ENCODE measurements at places on chromosomes 2 and 18.
A peak's percentile ranks its signal among the peaks of the same experiment; 100 is the strongest.

DNA sequence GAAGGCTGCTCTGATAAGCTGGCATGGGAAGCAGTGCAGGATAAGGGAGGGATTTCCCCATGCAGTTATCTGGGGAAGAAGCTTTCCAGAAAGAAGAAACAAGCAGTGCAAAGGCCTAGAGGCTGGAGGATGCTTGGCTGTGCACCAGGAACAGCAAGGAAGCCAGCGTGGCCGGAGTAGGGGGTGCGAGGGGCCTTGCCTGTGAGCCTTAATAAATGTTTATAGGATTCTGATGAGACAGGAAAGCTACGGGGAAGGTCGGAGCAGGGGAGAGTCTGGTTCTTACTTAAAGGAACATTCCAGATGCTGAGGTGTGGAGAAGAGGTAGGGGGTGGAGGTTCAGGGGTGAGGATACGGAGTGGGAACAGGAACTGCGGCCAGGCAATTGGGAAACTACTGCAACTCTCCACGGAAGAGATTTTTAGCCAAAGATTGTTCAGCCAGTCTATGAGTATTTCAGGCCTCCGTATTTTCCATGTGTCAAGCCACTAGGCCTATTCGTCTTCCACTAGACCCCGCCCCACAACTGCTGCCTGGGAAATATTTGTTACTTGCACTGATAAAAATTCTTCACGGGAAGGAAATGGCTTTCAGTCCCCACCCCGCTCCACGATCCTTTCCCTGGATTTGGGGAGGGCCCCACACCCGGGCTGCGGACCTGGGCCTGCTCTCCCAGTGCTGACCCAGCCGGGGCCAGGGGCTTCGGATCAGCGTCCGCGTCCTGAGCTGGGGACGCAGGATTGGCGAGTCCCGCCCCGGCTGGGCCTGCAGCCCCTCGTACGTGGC is 516 bp downstream of the EIF2AK2 start:
- no peak for DNase-seq

GRCh38 chr2:99481527-99481926 is 8.3 kb downstream of the REV1 start:
- no peak for DNase-seq

- DNase-seq: no peak
These were observed 25.1 kb downstream of the MAL start for GRCh38 chr2:95050385-95051300.

DNA sequence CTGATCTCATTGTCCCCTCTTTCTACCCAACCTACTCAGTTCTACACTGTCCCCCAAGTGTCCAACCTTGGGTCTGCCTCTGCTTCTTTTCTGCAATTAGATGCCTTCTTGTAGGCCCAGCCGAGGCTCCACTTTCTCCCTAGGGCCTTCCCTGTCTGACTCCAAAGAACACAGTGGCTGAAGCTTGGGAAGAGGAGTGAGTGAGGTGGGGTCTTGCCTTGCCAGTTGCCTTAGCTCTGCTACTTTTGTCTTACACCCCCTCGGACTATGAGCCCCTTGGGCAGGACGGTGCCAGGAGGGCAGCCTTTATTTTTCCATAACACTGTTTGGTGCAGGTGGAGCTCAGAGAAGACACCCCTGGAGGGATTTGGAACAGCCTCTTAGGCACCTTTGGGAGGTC is 345.1 kb downstream of the CYP26B1 start:
- no peak for DNase-seq

GRCh38 chr2:44802777-44803424 is 138.6 kb upstream of the SIX3 start:
- DNase-seq: no peak

- DNase-seq: no peak
These were observed 10.4 kb upstream of the NPAS2 start for GRCh38 chr2:100809506-100809905.

DNA sequence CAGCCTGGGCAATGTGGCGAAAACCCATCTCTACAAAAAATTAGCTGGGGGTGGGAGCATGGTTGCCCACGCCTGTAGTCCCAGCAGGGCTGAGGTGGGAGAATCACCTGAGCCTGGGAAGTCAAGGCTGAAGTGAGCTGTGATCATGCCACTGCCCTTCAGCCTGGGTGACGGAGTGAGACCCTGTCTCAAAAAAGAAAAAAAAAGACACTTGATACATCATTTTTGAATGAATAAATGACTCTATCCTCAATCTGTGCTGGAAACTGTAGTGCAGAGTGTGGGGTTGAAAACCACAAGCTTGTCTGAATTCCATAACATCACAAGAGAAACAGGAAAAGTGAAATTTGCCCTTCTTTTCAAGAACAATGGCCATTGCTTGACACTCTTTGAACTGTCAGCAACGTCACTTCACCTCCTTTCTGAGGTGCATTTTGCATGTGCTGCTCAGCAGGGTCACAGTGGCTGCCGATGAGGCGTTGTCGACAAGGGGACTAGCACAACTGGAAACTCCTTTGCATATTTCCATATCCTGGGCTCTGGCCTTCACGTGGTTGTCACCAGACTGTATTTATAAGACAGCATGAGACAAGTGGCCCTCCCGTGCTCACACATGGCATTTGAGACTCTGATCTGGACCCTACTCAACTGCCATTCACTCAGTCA is 54.2 kb downstream of the DDX1 start:
- DNase-seq: no peak

- DNase-seq: peak; percentile 28
These were observed 558.9 kb upstream of the FSIP2 start for GRCh38 chr2:185179743-185180142.

- DNase-seq: no peak
These were observed 413.8 kb downstream of the FBXO15 start for GRCh38 chr18:73733806-73734314.

DNA sequence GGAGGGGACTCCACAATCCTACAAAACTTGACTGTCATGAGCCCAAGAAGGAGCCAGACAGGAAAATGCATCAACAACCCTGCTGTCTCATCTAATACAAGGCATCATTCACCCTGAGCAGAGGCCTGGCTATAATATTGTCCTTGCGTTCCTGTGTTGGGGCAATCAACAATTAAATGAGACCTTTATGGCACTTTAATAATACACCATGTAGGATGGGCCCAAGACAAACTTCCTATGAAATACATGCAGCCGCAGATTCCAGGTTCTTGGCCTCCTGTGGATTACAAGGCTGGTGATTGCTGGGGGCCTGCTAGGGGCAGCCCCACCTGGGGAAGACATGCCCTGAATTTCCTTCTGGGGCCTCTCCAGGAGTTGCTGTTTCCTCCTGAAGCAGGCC is 82.8 kb upstream of the PPP1CB start:
- DNase-seq: no peak

DNA sequence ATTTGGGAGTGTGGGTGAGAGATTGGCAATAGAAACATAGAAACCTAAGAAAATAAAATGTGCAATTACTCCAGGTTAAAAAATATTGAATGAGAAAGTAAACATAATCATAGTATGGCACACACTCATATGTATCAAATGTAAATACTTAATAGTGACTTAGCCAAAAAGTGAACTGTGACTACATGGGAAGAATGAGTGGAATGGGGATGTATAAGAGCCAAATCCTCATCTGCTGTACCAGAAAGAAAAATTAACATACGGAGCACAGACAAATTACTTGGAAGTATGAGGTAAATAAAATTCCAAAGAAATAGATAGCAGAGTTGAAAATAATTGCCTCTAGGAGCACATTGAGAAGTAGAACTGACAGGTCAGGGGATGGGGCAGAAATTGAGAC is 4.0 kb downstream of the FLACC1 start:
- DNase-seq: no peak

GRCh38 chr2:230938516-230939065 is 13.5 kb upstream of the GPR55 start:
- no peak for DNase-seq

GRCh38 chr2:10079870-10080535 is at the start of gene CYS1:
Gene CYS1 (minus strand): TSS chr2:10080411. CDS start chr2:10080223, 188 bp downstream.
- no peak for DNase-seq

DNA sequence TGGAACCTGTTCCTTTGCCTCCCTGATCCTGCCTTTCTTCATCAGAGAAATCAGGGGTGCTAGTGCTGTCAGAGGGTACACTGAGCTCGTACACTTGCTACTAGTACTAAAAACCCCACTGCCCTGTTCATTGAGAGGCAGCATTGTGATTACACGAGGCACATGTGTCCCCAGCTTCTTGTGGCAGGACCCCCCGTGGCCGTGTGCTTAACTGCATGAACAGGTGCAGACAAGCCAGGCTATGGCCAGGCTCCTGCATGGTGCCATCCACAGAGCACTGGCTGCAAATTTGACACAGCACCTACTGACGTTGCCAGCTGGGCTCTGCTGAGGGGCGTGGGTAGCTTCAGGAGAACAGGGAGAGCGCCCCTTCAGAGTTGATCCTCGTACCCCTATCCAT is 248.4 kb downstream of the GLI2 start:
- no peak for DNase-seq

- DNase-seq: no peak
These were observed 64.9 kb upstream of the OTOS start for GRCh38 chr2:240205348-240205747.

DNA sequence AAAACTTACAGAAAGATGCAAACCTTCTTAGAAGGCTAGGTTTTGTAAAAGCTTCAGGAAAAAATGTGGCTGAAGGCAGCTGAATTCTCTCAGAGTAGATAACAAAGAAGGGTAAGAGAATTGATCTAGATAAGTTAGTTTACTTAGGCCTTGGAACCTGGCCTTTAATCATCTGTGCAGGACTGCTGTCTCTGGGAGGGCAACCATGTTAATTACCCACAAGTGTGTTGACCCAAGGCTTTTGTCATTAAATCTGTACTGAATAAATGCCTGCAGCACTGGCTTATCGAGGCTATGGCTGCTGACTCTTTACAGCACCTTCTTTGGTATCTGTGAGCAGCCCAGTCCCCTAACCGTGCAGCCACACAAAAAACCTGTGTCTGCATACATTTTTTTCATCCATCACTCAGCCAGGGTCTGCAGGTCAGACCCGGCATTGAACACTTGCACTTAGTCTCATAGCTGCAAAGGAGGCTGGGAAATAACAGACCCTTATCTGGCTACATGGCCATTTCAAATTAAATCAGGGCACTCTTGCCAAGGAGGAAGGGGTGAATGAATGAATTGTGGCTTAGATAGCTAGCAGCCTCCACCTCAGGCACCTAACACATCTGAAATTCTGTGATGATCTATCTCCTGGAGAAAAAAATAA is 120.2 kb upstream of the MSH2 start:
- DNase-seq: no peak

GRCh38 chr2:96945014-96945413 is 41.4 kb downstream of the FAM178B start:
- peak; percentile 70 for DNase-seq

- no peak for DNase-seq
These were observed 14.7 kb upstream of the PUM2 start for GRCh38 chr2:20365249-20365817.

- DNase-seq: no peak
These were observed 567.0 kb downstream of the RIT2 start for GRCh38 chr18:42548493-42548892.

DNA sequence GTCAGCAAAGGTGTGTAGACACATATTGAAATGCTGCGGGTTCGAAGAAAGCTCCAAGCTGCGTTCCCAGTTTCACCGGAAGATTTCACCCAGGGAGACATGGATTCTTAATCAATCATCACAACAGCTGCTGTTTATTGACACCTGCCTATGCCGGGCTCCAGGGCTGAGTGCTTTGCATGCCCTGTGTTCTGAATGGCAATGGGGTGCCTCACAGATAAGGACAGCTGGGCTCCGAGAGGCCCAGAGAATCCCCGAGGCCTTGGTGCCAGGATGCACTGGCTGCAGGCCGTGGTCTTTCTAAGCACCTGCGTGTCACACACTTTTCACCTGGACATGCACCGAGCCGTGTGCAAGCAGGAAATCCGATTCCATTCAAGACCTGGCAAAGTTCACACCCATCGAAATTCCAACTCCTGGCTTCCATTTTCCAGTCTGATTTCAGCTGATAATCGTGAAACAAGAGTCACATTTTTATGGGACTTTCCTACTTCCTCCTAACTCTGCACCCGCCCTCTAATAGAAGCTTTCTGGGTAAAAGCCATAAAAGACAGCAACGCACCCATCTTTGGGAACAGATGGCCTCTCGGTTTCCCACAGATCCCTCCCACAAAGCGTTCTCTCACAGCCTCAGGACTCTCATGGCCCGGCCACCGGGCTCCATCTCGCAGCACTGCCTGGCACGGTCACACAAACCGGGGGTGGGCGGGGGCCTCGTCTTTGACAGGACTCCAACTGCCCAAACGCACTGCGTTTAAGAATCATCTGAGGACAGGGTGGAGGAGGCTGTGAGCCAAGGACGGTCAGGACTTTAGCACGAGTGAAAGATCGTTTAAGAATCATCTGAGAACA is 245.6 kb upstream of the SALL3 start:
- no peak for DNase-seq

DNA sequence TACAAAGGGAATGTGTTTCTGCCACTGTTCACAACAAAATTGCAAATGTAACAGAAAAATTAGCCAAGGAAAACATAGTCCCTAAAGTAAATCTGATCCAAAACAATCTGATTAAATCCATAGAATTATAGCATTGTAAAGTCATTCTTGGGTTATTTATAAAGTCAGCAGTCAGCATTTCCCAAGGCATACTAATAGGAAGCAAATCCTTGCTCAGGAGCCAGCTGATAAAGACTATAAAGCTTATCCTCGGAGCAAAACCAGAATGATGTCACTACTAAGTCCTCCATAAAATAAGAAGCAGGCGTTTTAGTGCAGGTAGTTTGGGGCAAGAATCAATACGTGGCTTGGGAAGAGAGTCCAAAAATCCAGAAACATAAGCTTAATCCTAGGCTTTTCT is 67.3 kb upstream of the CSRNP3 start:
- DNase-seq: no peak

- DNase-seq: peak; percentile 16
These were observed 111.3 kb downstream of the ESCO1 start for GRCh38 chr18:21489119-21489750.

DNA sequence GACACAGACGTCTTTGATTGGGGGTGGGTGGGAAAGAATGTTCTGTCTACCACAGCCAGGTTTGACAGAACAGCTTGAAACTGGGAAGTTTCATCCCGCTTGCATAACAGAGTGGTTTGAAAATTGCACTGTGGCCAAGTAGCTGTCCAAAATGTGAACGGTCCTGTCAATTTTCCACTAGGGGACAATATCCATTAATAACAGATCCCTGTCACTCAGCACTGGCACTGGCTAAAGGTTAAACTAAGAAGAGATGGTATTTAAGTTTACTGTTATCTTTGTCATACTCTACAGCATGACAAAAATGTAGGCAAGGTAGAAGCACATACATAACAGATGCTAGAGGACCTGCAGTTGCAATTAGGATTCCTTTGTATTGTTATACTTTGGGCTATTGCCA is 55.6 kb upstream of the ACMSD start:
- DNase-seq: no peak

DNA sequence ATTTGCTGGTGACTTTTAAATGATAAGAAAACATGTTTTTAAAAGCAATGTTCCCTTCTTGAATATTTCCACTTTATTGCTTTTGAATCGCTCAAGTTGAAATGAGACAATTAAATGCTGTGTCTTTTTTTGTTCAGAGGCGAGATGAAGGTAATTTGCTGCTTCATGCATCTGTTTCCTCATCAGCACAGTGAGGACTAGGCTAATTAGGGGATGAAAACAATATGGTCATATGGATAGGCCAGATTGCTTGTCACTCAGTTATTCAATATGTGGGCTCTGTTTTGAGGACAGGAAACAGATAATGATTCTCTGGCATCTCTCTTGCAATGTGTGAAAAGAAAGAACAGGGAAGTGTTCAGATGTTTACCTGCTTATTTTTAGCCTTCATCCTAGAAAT is 61.0 kb downstream of the ERBB4 start:
- DNase-seq: no peak
